Islet precursor cell (in vitro differentiated cells): ENCODE measurements at places on chromosomes 12 and 14.
A peak's percentile ranks its signal among the peaks of the same experiment; 100 is the strongest.

DNA sequence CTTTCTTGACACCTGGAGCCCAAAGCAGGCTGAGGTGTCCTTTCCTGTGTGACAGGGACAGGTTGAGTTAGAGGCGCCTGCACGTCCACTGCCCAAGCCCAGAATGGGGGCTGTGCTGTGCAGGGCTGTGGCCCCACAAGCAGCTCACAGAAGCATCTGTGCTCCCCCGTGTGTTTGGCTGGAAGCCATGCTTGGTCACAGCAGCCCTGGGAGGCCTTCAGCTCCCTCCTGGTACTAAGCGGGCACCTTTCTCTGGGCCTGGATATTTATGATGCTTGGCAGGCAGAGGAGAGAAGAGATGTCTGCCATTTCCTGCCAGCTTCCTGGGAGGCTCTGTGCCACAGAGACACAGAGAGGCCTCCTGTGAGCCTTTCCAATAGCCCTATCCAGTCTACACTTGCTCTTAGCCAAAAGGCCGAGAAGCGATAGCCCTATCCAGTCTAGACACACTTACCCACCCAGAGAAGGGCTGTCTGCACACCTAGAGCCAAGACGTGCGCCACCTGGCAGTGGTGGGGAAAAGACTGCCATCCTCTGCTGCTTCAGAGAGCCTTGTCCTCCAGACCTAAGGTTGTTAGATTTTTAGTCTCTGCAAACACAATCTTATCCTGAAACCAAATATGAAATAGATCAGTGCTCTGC lies 117.4 kb downstream of the GCH1 start:
- DNase-seq: no peak

DNA sequence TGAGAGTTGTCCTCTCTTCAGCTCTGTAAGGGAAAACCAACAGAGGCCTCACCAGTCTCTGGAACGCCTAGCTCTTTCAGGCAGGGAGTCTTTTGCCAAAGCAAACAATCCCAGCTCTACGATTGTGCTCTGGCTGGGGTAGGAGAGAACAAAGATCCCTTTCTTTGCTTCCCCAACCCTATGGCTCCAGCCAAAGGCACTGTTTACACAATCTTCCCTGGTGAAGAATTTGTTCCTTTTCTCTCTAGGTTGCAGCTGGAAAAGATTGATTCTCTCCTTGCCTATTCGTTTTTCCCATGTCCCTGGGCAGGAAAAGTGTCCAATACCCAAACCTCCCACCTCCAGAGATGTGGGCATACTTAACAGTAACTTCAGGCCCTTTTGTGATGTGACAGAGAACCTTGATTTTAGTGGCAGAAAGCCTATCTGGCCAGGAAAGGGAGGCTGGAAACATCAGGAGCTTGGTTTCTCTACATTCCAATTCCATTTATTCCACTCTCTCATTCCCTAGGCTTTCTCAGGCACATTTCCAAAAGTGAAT lies 16.8 kb downstream of the ATP5MC2 start:
- peak; percentile 91 for DNase-seq

GRCh38 chr14:100887728-100888335 lies 15.7 kb downstream of the RTL1 start:
- no peak for DNase-seq

DNA sequence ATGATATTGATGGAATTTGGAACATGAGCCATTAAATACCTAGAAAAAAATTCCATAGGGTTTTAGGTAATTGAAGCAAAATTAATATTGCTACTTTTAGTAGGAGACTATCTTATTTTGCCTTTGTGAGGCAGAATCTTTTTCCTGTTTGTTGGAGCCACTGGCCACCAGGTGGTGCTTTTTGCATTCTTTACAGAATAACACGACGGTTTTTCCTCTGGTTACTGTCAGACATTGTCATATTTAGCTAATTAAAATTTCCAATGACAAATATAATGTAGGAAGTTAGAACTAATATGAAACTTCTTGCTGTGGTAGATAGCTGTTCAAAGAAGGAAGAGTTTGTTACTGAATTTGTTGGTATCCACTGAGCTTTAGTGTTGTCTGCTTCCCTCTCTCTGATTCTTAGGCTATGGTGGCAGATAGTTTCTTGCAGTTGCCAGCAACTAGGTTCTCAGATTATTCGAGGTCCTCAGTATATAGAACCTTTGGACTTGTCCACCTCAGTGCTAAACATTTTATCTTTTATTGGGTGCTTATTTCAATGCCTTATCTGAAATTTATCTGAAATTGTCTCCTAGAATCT lies 25.7 kb downstream of the RAB21 start:
- DNase-seq: no peak

- DNase-seq: no peak
Observed at GRCh38 chr12:1666215-1666614, 24.7 kb upstream of the ADIPOR2 start.

DNA sequence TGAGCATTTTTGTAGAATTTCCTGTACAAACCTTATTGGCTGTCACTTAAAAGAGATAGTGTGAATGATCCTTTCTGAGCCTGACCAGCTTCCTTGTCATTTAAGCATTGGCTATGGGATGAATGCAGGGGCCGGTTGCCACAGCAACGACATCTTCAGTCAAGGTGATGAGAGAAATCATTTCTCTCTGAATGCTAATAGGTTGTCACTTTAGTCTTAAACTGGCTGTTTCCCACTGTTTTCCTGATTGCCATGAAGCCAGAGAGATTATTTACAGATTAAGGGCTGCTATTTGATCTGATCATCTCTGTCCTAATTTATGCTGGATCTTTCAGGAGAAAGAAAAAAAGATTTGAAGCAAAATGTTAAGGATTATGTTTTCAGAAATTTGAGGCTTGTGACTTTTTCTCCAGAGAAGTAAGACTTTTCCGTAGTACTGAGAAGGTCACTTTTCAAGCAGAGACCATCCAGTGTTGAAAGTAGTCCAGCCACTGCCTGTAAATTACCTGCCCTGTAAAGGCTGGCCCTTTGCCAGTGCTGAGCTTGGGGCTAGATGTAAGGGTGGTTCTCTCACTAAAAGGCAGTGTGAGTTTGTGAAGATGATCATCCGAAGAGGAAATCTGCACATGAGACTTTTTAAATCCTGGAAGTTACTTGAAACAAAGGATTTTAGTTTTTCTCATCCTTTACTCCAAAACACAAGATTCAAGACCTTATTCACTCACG lies 235.6 kb downstream of the DACT1 start:
- DNase-seq: no peak

DNA sequence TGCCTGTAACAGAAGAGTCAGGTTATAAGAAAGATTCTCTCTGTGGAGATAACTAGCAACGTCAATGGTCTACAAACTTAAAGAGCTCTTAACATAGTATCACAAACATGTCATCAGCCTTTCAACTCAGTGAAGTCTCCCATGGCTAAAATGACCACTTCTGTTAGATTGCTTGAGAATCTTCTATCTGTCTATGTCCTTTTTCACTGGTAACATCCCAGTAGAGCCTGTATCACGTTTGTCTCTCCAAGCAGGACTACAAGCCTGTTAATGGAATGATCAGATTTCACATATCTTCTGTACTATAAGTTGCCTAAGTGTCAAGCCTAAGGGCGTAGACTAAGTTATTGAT lies 50.7 kb downstream of the SLC2A13 start:
- no peak for DNase-seq

GRCh38 chr14:59273737-59274136 lies 85.3 kb downstream of the DAAM1 start:
- no peak for DNase-seq

DNA sequence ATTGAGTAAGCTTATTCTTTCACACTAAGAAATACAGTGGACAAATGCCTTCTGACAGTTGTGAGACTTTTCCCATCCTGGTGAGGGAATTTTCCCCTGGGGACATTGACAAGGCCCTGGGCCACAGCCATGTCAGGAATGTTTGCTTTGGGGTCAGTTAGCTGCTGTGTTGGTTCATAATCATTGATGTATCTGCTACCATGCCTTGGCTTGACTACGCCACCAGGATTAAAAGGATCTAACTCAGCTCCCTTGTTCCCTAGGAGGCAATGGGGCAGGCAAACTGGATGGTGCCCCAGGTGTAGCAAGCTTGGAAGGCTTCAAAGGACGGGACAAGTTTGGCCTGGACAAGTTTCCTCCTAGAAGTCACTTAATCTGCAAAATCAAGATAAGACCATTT lies 3.1 kb upstream of the CCDC88C start:
- no peak for DNase-seq

DNA sequence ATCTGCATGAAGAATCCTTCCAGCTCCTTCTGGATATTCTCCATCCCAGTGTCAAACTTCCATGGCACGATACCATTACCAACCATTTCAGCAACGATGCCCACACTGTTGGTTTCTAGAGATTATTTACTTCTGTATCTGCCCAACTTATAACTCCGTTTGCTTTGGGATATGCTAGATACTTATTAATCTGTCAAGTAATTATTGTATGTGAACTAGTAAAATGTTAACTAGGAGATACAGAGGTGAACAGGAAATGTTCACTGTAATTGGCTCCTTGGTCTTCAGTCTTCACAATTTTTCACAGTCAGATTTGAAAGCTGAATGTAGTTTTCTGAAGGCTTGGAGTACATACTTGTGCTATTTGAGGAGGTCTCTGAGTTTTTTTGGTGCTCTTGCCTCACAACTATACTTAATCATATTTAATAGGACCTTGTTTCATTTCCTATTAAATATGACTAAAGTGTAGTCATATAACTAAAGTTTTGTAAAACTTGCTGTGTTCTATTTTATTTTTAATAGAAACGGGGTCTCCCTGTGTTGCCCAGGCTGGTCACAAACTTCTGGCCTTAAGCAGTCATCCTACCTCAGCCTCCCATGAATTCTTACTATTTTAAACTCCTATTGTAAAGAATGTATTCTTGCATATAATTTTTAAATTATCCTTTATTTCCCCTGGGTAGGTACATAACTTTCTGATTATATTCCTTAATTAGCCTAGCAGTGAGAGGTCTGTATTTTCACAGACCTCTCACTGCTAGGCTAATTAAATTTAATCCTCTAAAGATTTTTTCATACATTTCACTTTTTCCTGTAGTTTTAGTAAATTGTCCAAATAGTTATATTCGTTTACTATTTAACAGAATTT lies 79.7 kb downstream of the FGD4 start:
- no peak for DNase-seq

- DNase-seq: peak; percentile 75
Observed at GRCh38 chr12:7832059-7832696, 40.5 kb downstream of the SLC2A14 start.

DNA sequence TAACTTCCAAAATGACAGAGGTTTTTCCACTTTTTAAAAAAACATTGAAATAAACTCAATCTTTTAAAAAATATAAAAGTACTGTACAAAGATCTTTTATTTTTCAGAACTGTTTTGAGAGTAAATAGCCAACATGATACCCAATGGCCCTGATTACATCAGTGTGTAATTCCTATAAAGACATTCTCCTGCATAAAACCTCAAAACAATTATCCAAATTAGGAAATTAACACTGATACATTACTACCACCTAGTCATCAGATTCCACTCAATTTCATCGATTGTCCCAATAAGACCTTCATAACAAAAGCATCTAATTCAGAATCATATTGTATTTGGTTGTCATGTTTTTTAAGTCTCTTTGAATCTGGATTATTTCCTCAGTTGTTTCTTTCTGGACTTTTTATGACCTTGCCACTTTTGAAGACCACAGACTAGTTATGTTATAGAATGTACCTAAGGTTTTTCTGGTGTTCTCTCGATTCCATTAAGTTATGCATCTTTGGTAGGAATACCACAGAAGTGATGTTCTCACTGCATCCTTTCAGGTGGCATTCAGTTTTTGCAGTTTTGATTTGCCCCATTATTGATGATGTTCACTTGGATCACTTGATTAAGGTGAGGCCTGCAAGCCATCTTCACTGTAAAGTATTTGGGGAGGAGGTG lies 4.0 kb upstream of the YEATS4 start:
- DNase-seq: no peak

- DNase-seq: no peak
Observed at GRCh38 chr12:56787498-56787897, 24.4 kb downstream of the HSD17B6 start.

DNA sequence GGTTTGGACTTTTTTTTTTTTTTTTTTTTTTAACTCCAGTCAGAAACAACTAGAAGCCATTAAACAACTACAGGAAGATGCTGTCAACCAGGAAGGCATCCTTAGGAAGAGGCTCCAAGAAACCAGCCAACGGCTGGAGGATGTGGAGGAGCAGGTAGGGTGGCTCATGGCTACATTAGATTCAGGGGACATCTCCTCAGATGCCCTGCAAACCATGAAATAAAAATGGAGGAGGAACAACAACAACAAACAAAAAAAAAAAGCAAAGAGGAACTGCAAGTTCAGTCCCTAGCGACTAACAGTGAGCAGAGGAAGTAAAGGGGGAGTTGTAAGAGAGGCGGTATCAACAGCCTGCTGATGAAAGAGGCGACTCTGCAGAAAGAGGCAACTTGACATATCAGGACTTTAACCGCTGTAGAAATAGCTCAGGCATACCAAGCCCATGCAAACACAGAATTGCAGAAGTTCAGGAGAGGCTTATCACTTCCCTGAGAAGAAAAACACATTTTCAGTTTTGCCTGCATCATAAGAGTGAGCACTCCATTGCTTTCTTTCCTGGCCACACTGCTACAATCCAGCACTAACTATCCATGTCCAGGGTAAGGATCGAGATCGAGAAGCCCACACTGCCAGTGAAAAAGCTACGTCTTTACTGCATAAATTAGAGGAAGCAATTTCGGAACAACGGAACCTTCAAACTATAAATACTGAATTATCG lies 103.5 kb upstream of the BCAT1 start:
- DNase-seq: no peak

GRCh38 chr14:68775614-68776126 lies 17.2 kb downstream of the ZFP36L1 start:
- DNase-seq: no peak

DNA sequence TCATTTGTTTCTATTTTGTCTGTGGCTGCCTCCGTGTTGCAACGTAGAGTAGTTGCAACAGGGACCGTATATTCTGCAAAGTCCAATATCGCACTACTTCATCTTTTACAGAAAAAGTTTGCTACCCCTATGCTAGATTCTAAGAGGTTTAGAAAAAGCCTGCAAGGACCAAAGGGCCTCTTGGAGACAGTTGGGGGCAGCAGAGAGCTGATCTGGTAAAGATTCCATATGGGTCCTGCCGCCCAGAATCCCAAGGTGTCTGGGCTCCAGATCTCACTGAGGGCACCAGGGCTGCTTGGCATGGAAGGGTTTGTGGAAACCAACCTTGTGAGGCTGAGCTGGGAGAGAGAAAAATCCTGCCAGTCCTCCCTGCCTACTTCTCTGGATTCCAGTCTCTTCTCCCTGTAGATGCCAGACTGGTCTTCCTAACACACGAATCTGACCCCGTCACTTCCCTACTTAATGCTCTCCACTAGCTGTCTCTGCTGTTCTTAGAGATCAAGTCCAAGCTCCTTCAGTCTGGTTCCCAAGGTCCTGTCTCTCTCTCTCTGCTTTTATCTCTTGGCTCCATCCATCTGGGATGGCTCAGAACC lies 74.6 kb downstream of the GLRX5 start:
- DNase-seq: peak; percentile 72

GRCh38 chr12:2925322-2925995 lies 33.7 kb upstream of the TEAD4 start:
- DNase-seq: no peak

DNA sequence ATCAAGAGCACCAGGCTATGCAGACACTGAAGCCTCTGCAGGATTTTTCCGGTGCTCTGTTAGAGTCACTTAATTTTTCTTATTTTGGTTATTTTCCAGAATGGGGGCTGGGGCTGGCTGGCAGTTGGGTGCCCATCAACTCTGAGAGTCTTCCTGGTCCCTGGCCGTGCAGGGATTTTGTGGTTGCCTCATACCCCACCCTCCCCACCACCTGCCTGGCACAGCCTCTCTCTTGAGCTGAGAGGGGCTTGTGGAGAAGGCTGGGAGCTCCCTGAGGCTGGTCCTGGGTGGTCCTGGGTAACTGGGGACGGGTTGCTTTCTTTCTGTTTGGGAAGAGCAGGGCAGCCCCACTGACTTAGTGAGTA lies 23.3 kb downstream of the LRTM2 start:
- DNase-seq: no peak

- peak; percentile 89 for DNase-seq
Observed at GRCh38 chr14:75310295-75311111, 31.9 kb downstream of the FOS start.
